ENCODE measurements at places on chromosomes 7 and 10. TPM values are rescaled to one million over a fixed set of nuclear protein-coding genes. Genes with fewer than 3 reads are reported as not detected.

MMD2 gene
- total RNA-seq = not detected

ADCY1 gene
- total RNA-seq = 50.7 TPM

DNA sequence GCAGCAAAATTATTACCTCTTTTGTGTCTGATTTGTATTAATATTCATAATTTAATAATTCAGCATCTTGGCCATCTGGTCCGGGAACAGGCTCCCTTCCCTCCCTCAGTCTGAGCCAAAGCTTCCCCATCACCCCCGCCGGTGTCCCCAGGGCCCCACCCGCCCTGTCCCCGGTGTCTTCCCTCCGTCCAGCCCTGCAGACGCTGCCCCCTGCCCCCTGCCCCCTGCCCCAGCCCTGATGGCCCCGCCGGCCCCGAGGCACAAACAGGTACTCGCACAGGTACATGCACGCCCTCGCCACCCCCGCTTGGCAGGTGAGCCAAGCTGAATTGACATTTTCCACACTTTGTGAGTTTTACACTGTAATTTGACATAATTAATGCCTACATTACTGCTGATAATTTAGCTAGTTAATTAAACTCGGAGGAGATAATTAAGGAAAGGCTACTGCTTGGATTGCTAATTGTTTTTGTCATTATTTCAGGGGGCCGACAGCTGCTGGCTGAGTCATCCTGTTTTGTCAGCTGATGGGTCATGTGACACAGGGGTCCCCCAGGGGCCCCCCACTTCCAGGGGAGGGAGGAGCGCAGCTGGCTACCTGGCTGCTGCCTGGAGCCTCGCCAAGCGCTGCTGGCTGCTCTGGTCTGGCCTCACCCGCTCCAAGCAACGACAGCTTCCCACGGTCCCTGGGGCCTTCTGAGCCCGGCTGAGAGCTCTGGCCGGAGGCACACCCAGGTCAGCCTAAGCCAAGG is 36.6 kb downstream of the MICALL2 start:
- no peak overlapping the region for H3K4me3 ChIP-seq
- H3K27me3 ChIP-seq = peaks cover 8% of the 10 kb centered on the region
- no peaks in the 10 kb centered on the region for H3K36me3 ChIP-seq
- DNase-seq = no peak
- no peaks in the 10 kb centered on the region for H3K4me1 ChIP-seq

- H3K27me3 ChIP-seq = peaks cover 2% of the 10 kb centered on the region
- no peaks in the 10 kb centered on the region for H3K4me1 ChIP-seq
- no peak for DNase-seq
- no peak overlapping the region for H3K4me3 ChIP-seq
- H3K36me3 ChIP-seq = no peaks in the 10 kb centered on the region
Measured at GRCh38 chr7:1409555-1409954, 49.7 kb downstream of the MICALL2 start.

DNA sequence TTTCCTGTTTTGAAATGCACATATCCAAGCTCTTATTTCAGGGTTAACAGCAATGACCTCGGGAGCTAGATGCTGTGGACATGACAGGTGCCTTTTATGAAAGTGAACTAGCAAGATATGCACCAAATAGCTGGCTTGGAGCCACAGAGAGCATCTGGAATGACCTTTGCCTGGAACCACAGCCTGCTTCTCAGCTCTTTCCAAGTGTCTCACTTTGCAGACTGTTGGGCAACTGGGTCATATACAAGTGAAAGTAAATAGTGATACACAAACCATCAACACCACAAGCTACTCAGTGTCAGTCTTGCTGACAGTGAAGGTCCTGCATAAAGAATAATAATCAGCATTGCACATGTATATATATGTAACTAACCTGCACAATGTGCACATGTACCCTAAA is 183.5 kb downstream of the RNF133 start:
- H3K4me1 ChIP-seq = no peaks in the 10 kb centered on the region
- H3K4me3 ChIP-seq = no peak overlapping the region
- no peak for DNase-seq
- no peaks in the 10 kb centered on the region for H3K27me3 ChIP-seq

DNA sequence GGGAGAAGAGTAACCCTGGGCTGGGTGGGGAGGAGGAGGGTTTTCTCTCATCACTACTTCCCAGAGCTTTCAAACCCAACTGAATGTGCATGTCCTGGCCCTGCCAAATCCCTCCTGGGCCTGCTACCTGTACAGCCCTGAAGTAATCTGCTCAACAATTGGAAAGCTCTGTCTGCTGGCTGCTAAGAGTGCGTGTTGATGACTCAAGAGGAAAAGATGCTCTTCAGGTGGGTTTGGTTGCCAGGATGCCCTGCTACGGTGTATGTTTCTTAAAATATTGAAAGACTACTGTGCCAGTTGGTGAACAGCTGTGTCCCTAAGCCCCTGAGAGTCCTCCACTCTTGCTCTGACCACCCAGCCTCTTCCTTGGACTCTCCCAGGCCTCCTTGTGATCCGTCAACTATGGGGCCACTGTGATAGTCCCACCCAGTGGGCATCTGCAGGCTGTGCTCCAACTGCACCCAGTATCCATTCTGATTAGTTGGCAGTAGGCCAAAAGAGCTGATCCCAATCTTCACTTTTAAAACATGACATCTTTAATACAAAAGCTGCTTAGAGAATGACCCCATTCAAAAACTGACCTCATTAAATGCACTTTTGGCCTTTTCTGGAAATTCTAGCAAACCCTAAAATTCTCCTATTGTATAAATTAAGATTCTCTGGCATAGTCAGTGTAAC is 85.6 kb downstream of the AOAH start:
- H3K27ac ChIP-seq = no peak overlapping the region
- DNase-seq = no peak
- peaks cover 44% of the 10 kb centered on the region for H3K4me1 ChIP-seq

Data from endothelial cell (in vitro differentiated cells).